DMS153 (cell line): ENCODE measurements at places on chromosomes 13 and 19.

GRCh38 chr13:46516599-46517338 lies 36.2 kb upstream of the LRCH1 start:
- DNase-seq: peak; percentile 70

DNA sequence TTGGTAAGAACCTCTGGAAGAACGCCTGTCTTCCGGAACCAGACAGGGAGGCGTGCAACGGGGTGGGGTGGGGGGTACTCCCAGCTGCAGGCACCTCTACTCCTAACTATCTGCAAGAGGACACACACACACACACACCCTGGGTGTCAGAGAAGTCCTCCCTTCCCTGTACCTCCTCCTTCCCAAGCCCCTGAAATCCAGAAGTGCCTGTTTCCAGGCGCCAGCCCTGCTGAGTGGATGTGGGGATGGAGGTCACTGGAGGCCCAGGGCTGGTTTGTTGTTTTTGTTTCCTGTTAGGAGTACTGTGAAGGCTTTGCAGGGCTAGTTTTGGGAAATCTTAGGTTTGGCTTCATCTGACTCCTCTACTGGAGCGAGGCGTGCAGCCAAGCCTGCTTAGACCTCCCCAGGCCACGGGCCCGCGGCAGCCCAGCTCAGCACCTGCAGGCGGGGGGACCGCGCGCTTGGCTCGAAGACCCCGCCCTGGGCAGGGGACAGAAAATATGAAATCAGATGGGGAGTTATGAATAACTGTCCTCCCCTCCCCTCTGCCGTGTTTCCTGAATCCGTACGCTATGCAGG lies 36.4 kb downstream of the SOX1 start:
- no peak for DNase-seq

DNA sequence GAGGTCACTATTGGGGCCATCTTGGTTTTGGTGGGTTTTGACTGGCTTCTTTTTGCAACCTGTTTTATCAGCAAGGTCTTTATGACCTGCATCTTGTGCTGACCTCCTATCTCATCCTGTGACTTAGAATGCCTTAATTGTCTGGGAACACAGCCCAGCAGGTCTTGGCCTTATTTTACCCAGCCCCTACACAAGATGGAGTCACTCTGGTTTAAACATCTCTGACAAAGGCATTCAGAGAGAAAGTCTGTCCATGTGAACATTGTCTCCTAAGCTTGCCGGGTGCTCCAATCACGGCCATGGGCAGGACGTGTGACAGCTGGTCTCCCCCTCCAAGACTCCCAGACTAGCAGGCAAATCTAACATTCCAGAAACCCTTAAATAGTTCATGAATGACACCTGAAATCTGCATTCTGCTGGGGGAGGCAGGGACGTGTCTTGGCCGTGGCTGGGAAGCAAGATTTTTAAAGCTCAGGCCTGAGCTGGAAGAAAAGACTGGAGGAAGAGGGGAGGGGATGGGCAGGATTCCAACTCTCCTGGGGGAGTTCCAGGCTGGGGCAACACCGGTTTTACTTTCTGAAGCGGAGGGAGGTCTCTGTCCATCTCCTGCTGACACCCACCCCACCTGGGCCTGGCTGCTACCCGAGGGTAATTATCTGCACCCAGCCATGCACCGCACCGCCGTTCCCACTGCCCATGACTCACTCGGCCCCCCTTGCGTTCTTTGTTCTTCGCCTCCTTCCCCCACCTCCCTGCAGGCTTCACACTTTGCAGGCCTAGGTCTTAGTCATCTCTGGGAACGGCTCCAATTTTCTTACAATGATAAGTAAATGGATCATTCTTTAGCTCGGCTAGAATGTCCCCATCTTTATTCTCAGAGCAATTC lies 11.6 kb upstream of the OR1M1 start:
- peak; percentile 1 for DNase-seq

DNA sequence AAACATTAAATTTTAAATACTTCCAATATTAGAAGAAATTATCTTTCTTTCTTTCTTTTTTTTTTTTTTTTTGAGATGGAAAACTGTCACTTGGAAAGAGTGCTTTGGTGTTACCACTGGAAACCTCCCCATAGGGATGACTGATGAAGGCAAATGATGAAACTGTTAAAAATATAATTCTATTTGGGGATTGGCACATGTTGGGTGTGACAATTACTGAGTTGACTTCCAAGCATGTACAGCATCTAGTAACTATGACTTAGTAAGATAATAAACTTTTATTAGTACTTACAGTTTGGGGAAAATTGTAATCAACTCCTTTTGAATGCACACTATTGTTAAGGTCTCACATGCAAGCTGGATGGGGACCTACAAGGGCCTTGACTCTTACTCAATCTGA lies 592.5 kb downstream of the KCTD12 start:
- no peak for DNase-seq

DNA sequence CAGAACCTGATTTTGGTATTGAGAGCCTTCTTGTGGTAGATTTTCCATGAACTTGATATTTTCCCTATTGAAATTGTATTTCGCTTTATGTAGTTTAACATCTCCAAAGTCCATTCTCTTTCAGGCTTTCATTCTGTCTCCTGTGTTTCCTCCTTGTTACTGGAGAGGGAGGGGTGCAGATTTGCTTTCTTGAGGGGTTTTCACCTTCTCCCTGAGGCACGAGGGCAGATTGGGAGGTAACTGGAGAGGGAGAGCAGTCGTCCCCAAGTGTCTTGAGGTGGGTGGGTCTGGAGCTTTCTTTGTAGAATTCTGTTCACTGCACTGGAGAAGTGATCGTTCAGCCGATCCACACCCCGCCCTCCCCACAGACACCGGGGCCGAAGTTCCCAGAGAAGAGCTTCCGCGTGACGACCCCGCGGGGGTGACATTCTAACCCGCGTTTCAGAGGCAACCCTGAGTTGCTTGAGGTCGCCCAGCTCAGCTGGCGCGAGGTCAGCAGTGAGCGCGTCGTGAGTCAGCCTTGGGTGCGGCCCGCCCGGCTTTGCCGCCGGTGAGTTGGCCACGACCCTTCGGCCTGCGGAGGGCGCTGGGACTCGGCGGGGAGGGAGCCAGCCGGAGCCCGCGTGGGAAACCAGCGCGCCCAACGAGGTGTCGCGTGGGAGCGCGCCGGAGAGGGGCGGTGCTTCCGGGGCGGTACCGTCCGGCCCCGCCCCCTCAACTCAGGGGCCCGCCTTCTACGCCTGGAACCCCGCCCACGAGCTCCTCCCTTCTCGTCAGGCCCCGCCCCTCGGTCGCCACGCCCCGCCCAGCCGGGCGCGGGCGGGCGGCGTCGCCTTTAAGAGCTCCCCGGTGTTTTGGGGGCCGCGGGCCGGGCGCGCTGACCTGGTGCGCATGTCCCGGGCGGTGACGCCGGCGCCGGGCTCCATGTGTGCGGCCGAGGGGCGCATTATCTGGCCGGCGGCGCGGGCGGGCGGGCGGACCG lies at the start of gene GATAD2A:
GATAD2A (plus strand) TSS at position 797 of the 982 bp plus-strand sequence. CDS start 59,671 bp downstream, outside the sequence.
- peak; percentile 62 for DNase-seq

GRCh38 chr13:42990291-42991232 lies 1.5 kb downstream of the EPSTI1 start:
- peak; percentile 49 for DNase-seq

DNA sequence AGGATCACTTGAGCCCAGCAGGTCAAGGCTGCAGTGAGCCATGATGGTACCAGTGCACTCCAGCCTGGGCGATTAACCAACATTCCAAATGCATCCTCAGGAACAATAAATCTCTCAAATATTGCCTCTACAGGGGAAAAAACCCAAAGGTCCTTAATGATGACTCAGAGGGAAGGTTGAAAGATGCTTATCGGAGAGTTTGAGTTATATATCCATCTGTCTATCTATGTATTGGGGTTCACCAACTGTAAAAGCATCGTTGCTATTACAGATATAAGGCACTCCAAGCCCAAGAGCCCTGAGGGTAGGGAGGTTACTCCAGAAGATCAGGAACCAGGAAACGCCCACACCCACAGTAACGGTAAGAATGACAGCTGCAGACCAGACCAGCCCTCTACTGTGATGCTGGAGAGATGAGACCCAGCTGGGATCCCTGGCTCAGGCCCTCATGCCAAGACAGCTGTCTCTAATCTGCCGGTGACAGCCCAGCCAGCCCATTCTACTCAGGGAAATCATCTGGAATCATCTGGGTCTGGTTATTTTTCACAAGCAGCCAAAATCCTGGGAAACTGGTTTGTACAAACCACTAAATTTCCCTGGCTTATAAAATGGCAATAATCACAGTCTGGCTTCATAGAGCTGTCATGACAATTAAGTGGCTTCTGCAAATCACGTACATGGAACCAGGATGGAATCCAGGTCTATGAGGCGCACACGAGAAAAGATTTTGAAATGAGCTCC lies 23.8 kb downstream of the TEX101 start:
- no peak for DNase-seq
